ENCODE measurements at places on chromosomes 7 and 10. TPM values are rescaled to one million over a fixed set of nuclear protein-coding genes. Genes with fewer than 3 reads are reported as not detected.

DNA sequence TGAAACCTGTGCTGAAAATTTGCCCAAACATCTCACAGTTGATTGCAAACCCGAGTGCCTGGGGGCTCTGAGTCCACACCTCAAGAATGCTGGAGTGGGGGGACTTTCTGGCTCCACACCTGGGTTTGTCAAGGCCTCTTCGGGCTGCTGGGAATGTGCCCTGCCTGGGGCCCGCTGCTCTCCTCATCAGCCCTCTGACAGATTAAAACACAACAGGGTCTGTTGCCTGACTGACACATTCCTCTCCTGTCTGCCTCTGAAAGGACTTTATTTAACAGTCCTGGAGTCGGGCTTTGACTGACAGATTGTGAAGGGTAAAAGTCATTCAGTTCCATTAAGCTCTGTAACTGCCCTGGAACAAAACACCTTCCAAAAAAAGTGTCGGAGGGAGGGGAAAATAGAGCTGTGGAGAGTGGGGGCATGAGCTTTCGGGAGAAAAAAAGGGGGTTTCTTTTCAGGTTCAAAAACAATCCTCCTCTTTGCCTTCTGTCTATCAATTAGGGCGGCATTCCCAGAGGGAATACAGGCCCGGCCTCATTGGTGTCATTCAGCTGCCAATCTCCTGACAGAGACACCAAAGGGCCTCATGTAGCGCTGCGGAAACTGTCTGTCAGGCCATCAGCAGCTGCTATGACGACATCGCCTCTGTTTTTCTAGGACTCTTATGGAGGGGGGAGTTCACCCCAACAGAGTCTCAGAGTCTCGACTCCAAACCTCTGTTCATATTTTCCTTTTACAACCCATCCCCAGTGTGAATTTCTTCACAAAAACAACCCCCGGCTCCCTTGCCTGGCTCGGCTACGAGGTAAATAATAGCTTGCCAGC is 398.8 kb upstream of the NFE2L3 start:
- no peaks in the 10 kb centered on the region for H3K27me3 ChIP-seq
- H3K36me3 ChIP-seq: no peaks in the 10 kb centered on the region
- no peak overlapping the region for H3K4me3 ChIP-seq
- DNase-seq: no peak
- H3K4me1 ChIP-seq: peaks cover 7% of the 10 kb centered on the region

Gene PBLD
- total RNA-seq: 2.6 TPM

- H3K27ac ChIP-seq: peak overlapping the region; percentile 67
- no peak overlapping the region for H3K4me3 ChIP-seq
- no peak for DNase-seq
- no peaks in the 10 kb centered on the region for H3K36me3 ChIP-seq
- peaks cover 7% of the 10 kb centered on the region for H3K4me1 ChIP-seq
- H3K27me3 ChIP-seq: peaks cover 5% of the 10 kb centered on the region
These were observed 45.4 kb downstream of the RAMP3 start for GRCh38 chr7:45203036-45203435.

DNA sequence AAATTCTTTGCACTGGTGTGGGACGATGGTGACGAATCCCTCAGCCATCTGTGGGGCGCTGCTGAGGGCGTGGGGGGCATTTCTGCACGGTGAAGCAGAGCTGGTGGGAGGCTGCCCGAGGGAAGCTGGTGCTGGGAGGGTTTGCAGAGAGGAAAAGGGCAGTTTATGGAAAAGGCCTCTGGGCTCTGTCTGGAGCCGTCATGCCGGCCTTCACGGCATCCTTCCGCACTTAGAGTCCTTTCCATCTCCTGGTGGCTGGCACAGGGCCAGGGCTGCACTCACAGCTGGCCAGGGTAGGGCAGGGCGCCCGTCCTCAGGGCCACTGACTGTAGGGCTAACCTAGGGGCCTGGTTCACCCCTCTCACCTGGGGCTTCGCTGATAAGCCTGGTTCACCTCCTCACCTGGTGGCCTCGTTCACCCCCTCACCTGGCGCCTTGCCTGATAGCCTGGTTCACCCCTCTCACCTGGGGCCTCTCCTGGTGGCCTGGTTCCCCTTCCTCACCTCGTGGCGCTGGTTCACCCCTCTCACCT is 598 bp upstream of the AMZ1 start:
- no peak overlapping the region for H3K27ac ChIP-seq
- no peaks in the 10 kb centered on the region for H3K36me3 ChIP-seq
- DNase-seq: peak; percentile 45
- H3K4me3 ChIP-seq: peak overlapping the region; percentile 38
- peaks cover 41% of the 10 kb centered on the region for H3K27me3 ChIP-seq

GRCh38 chr7:16098585-16099179 is 322.7 kb downstream of the CRPPA start:
- H3K4me1 ChIP-seq: peaks cover 12% of the 10 kb centered on the region
- no peaks in the 10 kb centered on the region for H3K36me3 ChIP-seq
- H3K4me3 ChIP-seq: no peak overlapping the region
- H3K27ac ChIP-seq: peak overlapping the region; percentile 40
- DNase-seq: no peak
- no peaks in the 10 kb centered on the region for H3K27me3 ChIP-seq

- H3K4me1 ChIP-seq: peaks cover 3% of the 10 kb centered on the region
- H3K27ac ChIP-seq: no peak overlapping the region
- no peaks in the 10 kb centered on the region for H3K27me3 ChIP-seq
- H3K36me3 ChIP-seq: no peaks in the 10 kb centered on the region
- H3K4me3 ChIP-seq: no peak overlapping the region
These were observed 19.8 kb upstream of the TRIL start for GRCh38 chr7:28977881-28978280.

Gene SNX10
- total RNA-seq: 11.9 TPM

Gene ACTR3C
- 4.3 TPM for total RNA-seq

- DNase-seq: no peak
- peaks cover 7% of the 10 kb centered on the region for H3K36me3 ChIP-seq
- peaks cover 66% of the 10 kb centered on the region for H3K4me1 ChIP-seq
- H3K4me3 ChIP-seq: no peak overlapping the region
- H3K27me3 ChIP-seq: no peaks in the 10 kb centered on the region
- no peak overlapping the region for H3K27ac ChIP-seq
These were observed 13.9 kb downstream of the GRB10 start for GRCh38 chr7:50768485-50769474.

GRCh38 chr7:127683776-127684681 is 32.0 kb downstream of the SND1 start:
- H3K4me1 ChIP-seq: peaks cover 18% of the 10 kb centered on the region
- no peaks in the 10 kb centered on the region for H3K27me3 ChIP-seq
- DNase-seq: no peak
- H3K27ac ChIP-seq: no peak overlapping the region
- peaks cover 26% of the 10 kb centered on the region for H3K36me3 ChIP-seq
- no peak overlapping the region for H3K4me3 ChIP-seq

Gene SPDYE2B
- not detected for total RNA-seq

Gene TFR2
- total RNA-seq: not detected

Gene AMZ1
- 0.07 TPM for total RNA-seq

- H3K4me1 ChIP-seq: peaks cover 8% of the 10 kb centered on the region
- peaks cover 61% of the 10 kb centered on the region for H3K27me3 ChIP-seq
- no peak overlapping the region for H3K4me3 ChIP-seq
- no peaks in the 10 kb centered on the region for H3K36me3 ChIP-seq
These were observed 2.7 kb upstream of the JCAD start for GRCh38 chr10:30062090-30062489.

DNA sequence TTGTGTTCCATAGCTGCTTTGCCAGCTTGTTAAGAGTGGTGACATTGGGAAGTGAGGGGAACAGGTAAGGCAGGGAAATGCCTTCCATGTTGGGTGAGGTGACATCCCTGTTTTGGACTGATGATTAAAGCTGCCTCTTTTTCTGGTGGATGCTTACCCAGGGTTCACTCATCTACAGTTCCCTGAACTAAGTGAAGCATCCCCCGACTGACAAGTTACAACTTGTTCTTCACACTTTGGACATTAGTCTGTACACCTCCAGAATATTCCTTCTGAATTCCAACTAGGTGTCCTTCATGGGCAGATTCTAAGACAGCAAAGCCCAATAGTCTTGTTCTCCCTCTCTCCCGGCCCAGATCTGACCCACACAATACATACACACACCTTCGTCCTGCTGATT is 63.4 kb downstream of the HDAC9 start:
- H3K27ac ChIP-seq: no peak overlapping the region
- DNase-seq: no peak
- no peaks in the 10 kb centered on the region for H3K27me3 ChIP-seq
- H3K36me3 ChIP-seq: no peaks in the 10 kb centered on the region

GRCh38 chr10:22750131-22750530 is 35.8 kb upstream of the PIP4K2A start:
- H3K36me3 ChIP-seq: no peaks in the 10 kb centered on the region
- DNase-seq: no peak
- H3K4me3 ChIP-seq: no peak overlapping the region

Gene VSTM4
- total RNA-seq: 20.1 TPM

Gene OR2A7
- total RNA-seq: 0.28 TPM

DNA sequence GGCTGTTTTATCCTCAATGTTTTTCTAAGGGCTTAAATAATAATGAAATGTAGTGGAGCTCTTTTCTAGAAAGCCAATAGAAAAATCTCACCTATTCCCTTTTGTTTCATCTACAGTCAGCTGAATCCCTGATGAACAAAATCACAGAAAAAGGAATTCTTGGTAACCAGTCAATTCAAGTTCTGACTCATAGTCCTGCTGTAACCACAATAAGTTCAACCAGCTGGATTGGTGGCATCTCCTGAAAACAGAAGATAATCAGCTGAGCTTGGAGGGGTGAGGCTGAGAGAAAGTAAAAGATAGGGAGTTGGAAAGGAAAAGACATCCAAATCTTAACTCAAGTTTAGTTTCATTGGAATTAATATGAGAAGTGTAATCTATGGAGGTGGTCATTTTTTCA is 772.1 kb downstream of the CCSER2 start:
- no peaks in the 10 kb centered on the region for H3K4me1 ChIP-seq
- H3K36me3 ChIP-seq: no peaks in the 10 kb centered on the region
- DNase-seq: no peak
- H3K4me3 ChIP-seq: no peak overlapping the region
- H3K27me3 ChIP-seq: no peaks in the 10 kb centered on the region
- no peak overlapping the region for H3K27ac ChIP-seq

- H3K27me3 ChIP-seq: no peaks in the 10 kb centered on the region
- H3K36me3 ChIP-seq: no peaks in the 10 kb centered on the region
- no peaks in the 10 kb centered on the region for H3K4me1 ChIP-seq
- H3K27ac ChIP-seq: no peak overlapping the region
These were observed 25.4 kb upstream of the INPP5F start for GRCh38 chr10:119700321-119700954.

GRCh38 chr7:81665236-81665635 is 104.6 kb downstream of the HGF start:
- no peaks in the 10 kb centered on the region for H3K36me3 ChIP-seq
- no peak overlapping the region for H3K4me3 ChIP-seq
- H3K27me3 ChIP-seq: no peaks in the 10 kb centered on the region
- H3K27ac ChIP-seq: no peak overlapping the region
- DNase-seq: no peak
- no peaks in the 10 kb centered on the region for H3K4me1 ChIP-seq

DNA sequence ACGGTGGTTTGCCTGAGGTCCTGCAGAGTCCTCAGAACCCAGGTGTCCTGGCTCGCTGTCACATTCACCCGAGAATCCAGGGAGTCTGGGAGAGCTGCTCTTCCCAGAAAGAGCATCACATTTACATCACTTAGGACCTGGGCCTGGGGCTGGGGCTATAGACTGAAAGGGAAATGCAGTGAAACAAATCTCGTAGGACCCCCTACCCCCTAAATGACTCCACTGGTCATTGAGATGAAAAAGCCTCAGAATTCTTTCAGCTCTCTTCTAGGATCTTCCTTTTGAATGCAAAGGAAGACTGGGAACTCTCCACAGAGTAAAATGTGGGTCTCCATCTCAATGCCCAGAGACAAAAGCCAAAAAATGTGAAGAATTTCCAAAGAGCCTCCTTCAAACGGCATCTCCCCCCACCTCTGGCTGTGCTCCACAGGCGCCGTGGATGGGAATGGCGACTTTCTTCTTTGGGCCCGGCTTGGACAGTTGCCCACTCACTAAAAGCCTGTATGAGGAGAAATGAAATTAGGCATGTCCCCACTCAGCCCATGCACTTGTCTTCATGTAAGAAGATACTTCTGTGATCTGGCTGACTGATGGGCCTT is 49.0 kb upstream of the PODXL start:
- DNase-seq: no peak
- no peak overlapping the region for H3K27ac ChIP-seq
- peaks cover 17% of the 10 kb centered on the region for H3K4me1 ChIP-seq
- H3K4me3 ChIP-seq: no peak overlapping the region

GRCh38 chr10:79361726-79362397 is 14.6 kb downstream of the PPIF start:
- no peak overlapping the region for H3K27ac ChIP-seq
- no peaks in the 10 kb centered on the region for H3K27me3 ChIP-seq
- no peak overlapping the region for H3K4me3 ChIP-seq
- no peaks in the 10 kb centered on the region for H3K4me1 ChIP-seq

DNA sequence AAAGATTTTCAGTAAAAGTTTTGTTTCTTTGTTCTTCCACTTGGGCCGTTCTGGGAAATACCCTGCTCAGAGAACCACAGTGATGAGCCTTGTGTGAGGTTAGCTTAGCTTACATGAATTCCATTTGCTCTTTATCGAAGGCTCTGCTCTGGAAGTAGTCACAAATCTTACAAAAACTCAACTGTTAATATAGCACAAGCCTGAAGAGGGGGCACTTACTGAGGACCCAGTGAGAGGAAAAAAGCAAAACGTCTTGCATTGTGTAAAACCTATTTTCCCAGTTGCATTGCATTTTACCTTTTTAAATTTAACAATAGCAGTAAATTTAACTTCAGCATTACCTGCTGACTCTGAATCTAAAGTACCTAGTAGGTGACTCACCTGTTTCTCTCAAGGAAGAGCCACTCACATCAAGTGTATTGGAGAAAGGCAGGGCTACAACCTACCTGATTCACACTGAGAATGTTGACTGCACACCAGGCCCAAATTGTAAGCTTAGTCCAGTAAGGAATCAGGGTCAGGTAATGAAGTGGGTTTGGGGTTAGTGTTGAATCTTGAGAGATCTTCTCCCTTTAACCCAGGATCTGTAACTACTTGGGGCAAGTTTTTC is 42.3 kb downstream of the PPP1R17 start:
- no peak for DNase-seq
- H3K27me3 ChIP-seq: no peaks in the 10 kb centered on the region
- H3K4me3 ChIP-seq: no peak overlapping the region
- H3K36me3 ChIP-seq: no peaks in the 10 kb centered on the region
- H3K27ac ChIP-seq: no peak overlapping the region

Gene BRAF
- total RNA-seq: 18.6 TPM

Gene CREB5
- 6.2 TPM for total RNA-seq

Gene CALY
- total RNA-seq: not detected

GRCh38 chr10:103394180-103394579 is 2.1 kb downstream of the ATP5MK start:
- no peak for DNase-seq
- H3K27ac ChIP-seq: no peak overlapping the region
- H3K4me3 ChIP-seq: no peak overlapping the region
- no peaks in the 10 kb centered on the region for H3K27me3 ChIP-seq
- peaks cover 45% of the 10 kb centered on the region for H3K4me1 ChIP-seq

Gene NKX1-2
- not detected for total RNA-seq

Gene TEX47
- not detected for total RNA-seq

- DNase-seq: no peak
- H3K4me1 ChIP-seq: peaks cover 3% of the 10 kb centered on the region
- peaks cover 16% of the 10 kb centered on the region for H3K27me3 ChIP-seq
These were observed 6.0 kb upstream of the PON1 start for GRCh38 chr7:95330204-95330960.

Gene BICC1
- 6.1 TPM for total RNA-seq

Gene ACSL5
- total RNA-seq: 6.7 TPM

Gene C10orf105
- not detected for total RNA-seq

GRCh38 chr7:140404565-140405065 is 757 bp downstream of the RAB19 start:
- no peaks in the 10 kb centered on the region for H3K4me1 ChIP-seq
- H3K27ac ChIP-seq: no peak overlapping the region
- no peaks in the 10 kb centered on the region for H3K36me3 ChIP-seq
- no peak for DNase-seq
- peaks cover 30% of the 10 kb centered on the region for H3K27me3 ChIP-seq
- H3K4me3 ChIP-seq: no peak overlapping the region

Gene FFAR4
- total RNA-seq: 0.31 TPM
